ENCODE measurements at places on chromosomes 2 and 18.
A peak's percentile ranks its signal among the peaks of the same experiment; 100 is the strongest.

DNA sequence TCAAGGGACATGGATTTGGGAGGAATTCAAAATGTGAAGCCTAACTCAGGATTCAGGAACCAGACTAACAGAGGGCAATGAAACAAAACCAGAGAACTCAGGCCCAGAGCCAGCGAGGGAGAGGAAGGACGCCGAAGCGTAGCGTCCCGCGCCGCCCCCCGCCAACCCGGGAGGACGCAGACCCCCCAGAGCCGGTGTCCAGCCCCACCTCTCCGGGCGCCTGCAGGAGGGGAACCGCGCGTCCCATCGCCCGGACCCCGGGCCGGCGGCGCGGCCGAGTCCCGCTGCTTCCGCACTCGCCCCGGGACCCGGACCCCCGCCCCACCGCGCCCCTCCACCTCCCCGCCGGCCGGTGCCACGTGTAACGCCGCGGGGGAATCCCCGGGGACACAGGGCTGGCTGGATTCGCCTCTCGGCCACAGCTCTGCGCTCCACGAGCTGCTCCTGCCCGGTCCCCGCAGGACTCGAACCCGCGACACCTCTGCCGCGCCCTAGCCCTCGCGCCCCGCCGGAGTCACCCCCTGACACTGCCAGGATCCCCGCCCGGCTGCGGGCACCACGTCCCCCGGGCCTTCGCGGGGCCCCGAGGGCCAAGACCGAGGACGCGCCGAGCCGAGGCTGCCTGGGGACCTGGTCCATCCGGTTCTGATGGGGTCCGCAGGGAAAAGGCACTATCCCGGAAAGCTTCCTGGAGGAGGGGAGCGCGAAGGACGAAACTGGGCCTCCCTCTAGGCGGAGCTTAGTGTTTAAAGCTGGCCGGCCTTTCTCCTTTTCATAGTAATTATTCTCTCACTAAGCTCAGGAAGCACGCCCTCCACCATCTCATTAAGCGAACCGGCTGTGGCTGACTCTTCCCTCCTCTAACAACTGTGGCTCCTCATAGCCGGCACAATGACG, 40.4 kb upstream of the FAM124B start:
- DNase-seq: peak; percentile 56

GRCh38 chr2:128562471-128563347, 244.0 kb upstream of the HS6ST1 start:
- DNase-seq: no peak

DNA sequence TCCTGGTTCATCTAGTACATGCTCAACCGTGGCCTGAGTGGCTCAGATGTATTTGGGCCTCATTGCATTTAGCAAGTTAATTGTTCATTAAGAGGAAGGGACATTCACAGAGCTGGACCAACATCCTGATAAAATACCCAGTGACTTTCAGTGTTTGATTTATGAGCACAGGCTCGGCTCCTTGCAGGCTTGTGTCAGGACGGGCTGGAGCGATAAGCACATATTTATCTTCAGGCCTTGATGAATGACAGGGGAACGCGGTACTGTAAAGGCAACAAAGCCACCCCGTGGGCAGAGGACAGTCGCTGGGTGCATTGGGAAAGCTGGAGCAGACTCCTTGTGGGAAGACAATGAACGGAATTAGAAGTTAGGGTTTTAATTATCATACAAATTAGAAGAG, 548.6 kb upstream of the HS6ST1 start:
- no peak for DNase-seq

GRCh38 chr2:106109675-106110424, 84.3 kb downstream of the UXS1 start:
- DNase-seq: no peak

GRCh38 chr2:132662732-132663131, 7.3 kb downstream of the LYPD1 start:
- DNase-seq: no peak

- DNase-seq: no peak
Observed at GRCh38 chr18:45713239-45713638, 10.7 kb upstream of the SLC14A1 start.

DNA sequence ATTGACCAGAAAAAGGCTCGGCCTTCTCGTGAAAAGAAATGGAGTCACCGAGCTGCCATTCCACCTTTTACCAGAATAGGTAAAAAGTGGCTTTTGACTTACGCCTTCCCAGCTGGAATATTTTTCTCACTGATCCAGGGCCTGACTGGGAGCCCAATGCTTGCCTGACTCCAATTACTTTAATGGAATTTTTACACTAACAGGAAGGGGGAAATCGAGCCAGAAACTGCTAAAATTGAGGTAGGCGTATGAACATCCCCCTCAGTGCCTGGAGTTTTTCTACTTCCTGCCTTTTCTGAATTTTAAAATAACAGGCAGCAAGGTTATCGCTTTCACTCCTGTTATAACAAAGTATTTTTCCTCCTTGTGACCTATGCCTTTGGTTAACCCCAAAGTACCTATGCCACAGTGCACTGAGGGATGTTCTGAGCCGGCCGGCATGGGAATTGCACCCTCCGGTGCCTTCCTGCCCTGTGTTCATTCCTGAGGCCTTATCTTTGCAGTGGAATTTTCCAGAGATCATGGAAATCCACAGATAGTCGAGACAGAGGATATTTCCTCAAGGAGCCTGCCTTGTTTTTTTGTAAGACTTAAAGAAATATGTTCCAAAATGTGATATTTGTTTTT, 18.3 kb upstream of the RPL31 start:
- DNase-seq: no peak

GRCh38 chr2:144553379-144553778, 33.5 kb upstream of the ZEB2 start:
- no peak for DNase-seq

GRCh38 chr2:158651358-158652057, 143.6 kb upstream of the DAPL1 start:
- no peak for DNase-seq

GRCh38 chr18:59488899-59489298, 129.8 kb upstream of the LMAN1 start:
- DNase-seq: peak; percentile 36

- peak; percentile 78 for DNase-seq
Observed at GRCh38 chr18:9971313-9971920, 57.6 kb downstream of the VAPA start.

- no peak for DNase-seq
Observed at GRCh38 chr18:6199777-6200176, 214.9 kb downstream of the L3MBTL4 start.

DNA sequence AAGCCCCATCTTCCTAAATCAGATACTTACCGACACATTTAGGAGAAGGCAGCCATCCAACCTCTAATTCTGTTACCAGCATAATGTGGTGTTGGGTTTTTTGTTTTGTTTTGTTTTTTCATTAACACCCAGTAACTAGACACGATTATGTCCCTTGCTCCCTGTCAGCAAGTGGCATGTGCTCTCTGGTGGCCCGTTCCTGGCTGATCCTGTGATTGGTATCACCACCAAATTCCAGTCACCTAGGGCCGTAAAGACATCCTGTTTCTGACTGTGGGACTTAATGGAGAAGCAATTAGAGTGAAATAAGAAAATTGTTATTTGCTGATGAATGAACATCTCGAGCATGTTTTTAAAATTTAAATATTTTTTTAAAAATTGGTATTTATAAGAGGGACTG, 5.9 kb upstream of the DLX1 start:
- no peak for DNase-seq

- no peak for DNase-seq
Observed at GRCh38 chr18:25050605-25051004, 301.4 kb downstream of the ZNF521 start.

- DNase-seq: peak; percentile 8
Observed at GRCh38 chr18:69636529-69637301, 236.0 kb downstream of the DOK6 start.

GRCh38 chr2:75287624-75288316, 88.5 kb upstream of the TACR1 start:
- peak; percentile 11 for DNase-seq

DNA sequence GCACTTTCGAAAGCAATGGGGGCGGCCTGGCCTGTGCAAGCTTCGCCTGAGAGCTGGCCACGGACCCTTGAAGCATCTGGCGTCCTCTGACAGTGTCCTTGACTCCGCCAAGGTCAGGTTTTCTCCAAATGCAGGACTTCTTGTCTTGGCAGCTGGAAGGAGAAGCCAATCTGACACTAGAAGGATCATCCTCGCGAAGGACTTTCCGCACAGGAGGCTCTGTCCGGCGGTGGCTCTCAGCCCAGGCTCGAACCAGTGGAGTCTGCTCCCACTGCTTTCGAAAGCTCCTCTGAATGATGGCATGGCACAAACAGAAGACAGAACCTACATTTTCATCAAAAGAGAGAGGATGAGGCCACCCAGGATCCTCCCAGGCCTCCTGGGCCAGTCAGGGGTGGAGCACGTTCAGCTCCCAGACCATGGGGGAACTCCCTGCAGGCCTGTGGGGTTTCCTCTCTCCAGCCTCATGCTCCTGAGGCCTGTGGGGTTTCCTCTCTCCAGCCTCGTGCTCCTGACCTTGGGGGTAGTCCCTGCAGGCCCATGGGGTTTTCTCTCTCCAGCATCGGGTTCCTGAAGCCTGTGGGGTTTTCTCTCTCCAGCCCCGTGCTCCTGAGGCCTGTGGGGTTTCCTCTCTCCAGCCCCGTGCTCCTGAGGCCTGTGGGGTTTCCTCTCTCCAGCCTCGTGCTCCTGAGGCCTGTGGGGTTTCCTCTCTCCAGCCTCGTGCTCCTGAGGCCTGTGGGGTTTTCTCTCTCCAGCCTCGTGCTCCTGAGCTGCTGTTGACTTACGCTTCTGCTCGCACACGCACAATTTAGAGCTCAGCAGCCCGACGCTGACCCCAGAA, 396.5 kb upstream of the SALL3 start:
- DNase-seq: no peak

- DNase-seq: no peak
Observed at GRCh38 chr18:46842583-46842982, 74.7 kb downstream of the PIAS2 start.

DNA sequence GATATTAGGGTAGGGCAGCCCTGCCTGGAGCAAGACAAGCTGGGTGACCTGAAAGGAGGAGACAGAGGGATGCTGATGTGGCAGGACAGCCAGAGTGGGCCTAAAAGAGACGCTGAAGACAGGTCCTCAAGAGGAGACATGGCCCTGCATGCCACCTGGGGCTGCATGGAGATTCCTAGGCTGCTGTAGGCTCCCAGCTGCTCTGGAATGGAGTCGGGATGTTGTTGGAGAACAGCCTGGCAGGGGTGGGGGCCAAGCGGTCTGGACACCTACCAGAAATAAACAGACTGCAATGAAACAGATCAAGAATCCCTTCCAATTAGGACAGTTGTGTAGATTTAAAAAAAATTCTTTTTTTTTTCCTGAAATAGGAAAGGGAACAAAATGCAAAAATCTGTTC, 97.8 kb upstream of the NPAS2 start:
- no peak for DNase-seq

DNA sequence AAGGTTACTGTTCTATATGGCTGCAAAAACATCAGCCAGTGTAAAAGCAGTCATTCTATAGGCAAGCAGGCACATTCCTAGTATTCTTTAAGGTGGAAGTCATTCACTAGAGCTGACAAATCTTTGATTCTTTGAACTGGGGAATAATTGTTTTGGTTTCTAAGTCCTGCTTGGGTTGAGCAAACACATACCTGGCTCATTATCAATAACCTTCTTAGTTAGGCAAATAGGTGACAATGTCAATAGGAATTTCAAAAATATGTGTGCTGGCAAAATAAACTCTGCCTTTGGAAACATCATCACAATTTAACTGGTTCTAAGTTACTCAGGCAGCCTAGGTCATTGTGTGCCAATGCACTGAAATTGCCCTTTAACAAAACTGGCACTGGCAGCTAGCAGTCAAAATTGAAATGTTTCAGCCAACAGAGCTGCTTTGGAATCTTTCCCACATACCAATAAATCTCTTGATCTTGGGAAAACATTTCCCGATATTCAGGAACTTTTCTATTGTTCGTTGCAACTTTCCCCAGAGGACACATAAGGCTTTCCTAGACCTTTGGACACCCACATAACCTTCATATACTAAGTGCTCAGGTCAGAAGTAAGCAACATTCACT, 402.0 kb upstream of the MMADHC start:
- no peak for DNase-seq

DNA sequence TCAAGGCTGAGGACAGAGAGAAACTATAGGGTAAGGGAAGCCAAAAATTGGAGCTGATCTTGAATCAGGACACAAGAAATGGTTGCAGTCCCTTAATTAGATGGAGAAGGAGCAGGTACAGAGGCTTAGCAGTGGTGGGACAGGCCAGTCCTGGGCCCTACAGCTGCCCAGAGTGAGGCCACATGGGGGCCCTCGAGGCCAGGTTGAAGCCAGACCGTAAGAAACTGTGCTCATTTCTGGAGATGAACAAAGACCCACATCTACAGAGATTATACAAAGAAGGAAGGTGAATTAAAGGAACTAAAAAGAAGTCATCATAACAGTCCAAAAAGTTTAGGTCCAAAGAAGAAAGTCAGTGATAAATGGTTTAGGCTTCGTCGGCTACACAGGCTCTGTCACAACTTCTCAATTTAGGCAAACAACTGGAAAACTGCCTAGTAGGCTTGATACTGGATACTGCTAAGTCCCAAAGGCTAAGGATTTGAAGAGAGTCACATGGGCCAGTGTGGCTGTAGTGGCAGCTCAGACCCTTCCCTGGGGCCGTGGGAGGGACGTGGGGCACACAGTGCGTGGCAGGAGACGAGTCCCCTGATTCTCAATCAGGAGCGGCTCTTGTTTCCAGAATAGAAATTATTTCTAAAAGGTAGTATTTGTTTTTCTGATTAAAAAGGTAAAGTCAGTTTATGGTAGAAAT, 50.4 kb upstream of the CNGA3 start:
- DNase-seq: no peak

- no peak for DNase-seq
Observed at GRCh38 chr2:188459061-188459460, 167.4 kb downstream of the GULP1 start.

DNA sequence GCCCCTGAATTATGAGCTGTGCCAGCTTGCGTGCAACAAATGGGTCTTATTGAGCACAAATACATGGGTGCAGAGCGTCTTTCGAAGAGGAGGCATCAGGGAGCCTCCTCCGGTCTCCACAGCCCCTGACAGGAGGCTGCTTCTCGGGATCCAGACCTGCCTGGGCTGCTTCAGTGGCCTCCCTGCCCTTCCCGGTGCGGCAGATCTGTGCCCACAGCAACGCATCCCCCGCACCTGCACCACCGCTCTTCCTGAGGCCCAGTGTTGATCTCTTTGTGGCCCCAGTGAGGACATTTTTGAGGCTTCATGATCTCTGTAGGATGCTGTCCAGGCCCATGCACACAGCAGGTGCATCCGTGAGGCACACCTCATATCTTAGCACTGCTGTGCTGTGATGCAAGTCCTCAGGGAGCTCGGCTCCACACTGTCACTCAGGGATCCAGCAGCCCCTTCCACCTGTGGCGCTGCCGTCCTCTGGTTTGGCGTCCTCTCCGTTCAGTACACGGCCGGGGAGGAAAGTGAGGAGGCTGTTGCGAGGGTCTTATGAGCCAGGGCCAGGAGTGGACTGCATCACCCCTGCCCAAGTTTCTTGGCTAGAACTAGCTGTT, 17.4 kb downstream of the RTP5 start:
- DNase-seq: no peak

- DNase-seq: no peak
Observed at GRCh38 chr2:234137400-234138014, 87.0 kb downstream of the SPP2 start.

DNA sequence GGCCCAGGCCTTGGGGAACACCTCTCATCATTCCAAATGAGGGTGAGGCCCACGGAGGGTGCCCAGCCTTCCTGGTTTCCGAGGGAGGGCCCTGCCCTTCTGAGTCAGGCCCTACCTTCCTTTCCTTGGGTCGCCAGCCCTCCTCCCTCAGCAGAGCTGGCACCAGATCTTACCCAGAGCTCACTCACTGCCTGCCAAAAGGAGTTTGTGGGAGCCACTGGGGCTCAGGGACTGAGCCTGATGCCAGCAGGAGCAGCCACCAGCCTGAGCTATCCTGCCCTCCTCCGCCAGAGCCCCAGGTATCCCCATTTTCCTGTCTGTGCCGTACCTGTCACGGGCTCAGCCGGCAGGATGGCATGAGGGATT, 64.1 kb downstream of the NRP2 start:
- DNase-seq: no peak

Data from GM13976 (cell line).